ENCODE measurements at places on chromosomes 12 and 14.
A peak's percentile ranks its signal among the peaks of the same experiment; 100 is the strongest.

- DNase-seq = no peak
Observed at GRCh38 chr12:29110506-29111442, 38.3 kb upstream of the FAR2 start.

- no peak for DNase-seq
Observed at GRCh38 chr12:92030618-92031017, 115.0 kb downstream of the BTG1 start.

DNA sequence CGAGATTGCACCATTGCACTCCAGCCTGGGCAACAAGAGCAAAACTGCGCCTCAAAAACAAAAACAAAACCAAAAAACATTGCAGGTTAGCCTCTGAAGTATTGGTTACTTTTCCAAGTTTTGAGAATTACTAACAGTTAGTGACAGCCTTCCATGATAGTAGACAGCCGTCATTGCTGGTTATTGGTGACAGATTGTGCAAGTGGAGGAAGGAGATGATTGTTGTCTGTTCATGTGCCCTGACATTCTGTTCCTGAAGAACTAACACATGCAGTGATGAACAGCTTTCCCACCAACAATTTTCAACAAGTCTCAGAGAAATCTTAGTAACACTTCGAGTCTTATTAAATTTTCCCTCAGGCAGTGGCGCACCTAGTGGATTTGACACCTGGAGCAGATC, 89.3 kb upstream of the NAP1L1 start:
- DNase-seq = no peak

DNA sequence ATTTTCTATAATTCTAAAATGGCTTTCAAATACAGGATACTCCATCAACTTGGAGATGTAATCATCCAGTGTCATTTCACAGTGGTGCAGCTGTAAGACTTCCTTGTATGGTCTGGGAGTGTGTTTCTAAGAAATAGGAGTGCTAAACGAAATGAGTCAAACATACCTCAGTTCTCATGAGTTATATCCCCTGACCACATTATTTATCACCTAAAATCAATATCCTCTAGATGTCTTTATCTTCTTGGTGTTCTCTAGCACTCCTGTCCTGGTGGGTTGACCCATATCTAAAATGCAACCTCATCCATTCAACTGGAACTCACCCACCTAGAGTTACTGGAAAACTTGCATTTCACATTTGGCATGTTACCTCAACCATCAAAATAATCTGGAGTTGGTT, 33.2 kb downstream of the TMEM30B start:
- no peak for DNase-seq

GRCh38 chr12:3752741-3753486, at the start of gene CRACR2A:
CRACR2A (minus strand) TSS chr12:3753109; CDS start chr12:3696999, 56,110 bp downstream.
- peak; percentile 68 for DNase-seq

GRCh38 chr14:104373055-104373854, 206.3 kb upstream of the C14orf180 start:
- no peak for DNase-seq

DNA sequence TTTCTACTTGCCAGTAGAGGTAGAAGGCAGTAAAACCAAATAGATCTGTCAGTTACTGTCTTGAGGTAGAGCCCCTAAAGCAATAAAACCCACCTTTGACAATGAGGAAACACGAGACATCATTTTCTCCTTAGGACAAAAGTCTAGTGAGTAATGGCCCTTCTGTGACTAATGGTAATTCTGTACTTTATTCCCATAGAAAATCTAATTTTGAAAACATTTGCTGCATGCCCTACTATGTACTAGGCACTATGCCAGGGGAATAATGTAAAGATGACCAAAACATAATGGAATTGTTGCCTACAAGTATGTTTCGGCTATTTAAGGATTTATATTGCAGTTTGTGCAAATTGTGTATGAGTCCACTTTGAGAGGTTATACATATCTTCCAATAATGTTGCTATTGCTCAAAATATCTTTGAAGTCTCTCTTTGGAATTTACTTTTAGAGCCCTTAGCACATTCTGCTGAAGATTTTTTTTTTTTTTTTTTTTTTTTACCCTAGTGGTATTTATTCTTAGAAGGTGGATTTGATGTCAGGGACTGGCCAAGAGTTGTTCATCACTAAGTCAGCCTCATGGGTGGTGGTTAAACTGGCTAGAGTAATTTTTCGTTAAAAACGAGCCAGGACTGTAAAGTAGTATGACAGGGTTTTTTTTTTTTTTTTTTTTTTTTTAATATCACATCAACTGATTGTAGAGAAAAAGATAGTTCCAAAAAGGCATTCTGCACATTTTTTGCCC, 109.7 kb downstream of the CRADD start:
- DNase-seq = no peak

- no peak for DNase-seq
Observed at GRCh38 chr14:96264853-96265252, 8.8 kb downstream of the BDKRB1 start.

DNA sequence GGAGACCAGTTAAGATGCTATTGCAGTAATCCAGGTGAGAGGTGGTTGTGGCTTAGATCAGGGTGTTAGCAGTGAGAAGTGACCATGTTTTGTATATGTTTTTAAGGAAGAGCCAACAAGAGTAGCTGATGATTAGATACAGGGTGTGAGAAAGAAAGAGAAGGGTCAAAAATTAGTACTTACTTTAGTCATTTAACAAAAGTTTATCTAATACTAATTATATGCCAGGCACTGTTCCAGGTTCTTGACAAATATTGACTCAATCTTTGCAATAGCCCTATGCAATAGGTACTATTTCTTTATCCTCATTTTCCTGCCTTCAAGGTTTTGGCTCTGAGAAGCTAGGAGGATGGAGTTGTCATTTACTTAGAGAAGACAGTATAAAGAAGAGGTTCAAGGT, 70.2 kb downstream of the SSPN start:
- DNase-seq = no peak

DNA sequence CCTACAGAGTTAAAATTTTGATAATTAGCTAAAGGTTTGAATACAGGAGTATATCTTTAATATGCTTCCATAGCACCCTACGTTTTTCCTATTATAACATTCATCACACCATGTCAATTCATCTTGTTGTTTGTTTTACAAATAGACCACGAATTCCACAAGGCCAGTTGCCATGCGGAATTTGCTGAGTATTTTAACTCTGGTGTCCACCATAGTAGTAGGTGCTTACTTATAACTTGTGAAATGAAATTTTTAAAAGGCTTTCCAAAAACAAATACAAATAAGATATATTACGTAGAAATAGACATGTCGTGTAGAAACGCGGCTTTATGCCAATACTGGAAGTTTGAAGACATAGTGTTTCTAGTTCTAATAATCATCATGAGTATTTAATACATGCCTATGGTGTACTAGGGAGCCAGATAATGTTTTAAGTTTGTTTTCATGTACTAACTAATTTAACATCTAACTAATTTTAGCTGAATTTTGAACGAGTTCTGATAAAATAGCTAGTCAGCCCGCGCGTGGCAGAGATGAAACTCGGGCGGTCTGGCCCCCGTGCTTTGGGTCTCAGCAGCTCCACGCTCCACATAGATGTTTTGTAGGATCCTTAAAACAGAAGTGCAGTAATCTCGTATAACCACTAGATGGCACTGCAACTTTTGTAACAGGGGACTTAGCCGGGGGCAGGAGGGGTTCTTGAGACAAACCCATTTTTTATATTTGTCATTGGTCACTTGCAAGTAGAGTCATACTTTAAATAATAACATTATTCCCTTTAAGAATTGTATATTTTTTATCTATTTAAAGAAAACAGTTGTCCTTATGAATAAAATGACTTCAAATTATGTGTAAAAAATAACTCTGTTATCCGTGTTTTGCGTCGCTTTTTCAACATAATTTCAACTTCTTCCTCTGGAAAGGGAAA, 10.2 kb downstream of the CD69 start:
- peak; percentile 66 for DNase-seq

- no peak for DNase-seq
Observed at GRCh38 chr12:62522984-62523383, 56.4 kb downstream of the MON2 start.

DNA sequence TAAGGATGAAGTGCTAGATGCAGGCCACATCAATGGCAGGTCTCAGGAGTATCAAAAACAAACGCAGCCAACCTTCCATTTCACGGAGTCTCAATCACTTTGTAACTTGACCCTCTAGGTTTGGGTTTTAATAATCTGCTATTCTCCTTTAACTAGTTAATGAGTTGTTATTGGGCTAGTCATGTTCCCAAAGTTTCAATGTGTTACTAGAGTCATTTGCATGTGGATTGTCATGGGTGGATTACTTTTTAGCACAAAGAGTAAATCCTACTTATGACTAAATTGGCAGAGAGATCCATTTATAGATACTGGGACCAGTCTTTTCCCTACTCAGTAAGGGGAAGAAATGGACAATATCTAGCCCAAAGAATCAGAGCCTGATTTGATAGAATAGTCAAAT, 151.0 kb downstream of the BCAT1 start:
- no peak for DNase-seq

GRCh38 chr12:9264546-9264945, 56.4 kb upstream of the PZP start:
- no peak for DNase-seq

DNA sequence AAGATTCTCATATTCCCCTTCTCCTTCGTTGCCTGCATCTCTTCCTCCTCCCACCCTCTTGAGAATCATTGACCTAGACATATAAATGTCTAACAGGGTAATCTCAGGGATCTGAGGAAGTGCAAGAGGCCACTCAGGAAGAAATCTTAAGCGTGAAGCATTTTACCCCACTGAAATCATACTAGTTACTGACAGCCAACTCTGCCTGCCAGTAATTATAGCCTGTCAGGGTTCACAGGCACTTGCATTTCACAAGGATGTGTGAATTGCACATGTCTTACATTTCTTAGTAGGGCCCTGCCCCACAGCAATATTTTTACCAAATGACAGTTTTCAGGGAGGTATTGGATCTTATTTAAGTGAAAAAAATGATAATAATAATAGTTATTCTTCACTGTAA, 127.2 kb downstream of the SLC15A5 start:
- DNase-seq = no peak

DNA sequence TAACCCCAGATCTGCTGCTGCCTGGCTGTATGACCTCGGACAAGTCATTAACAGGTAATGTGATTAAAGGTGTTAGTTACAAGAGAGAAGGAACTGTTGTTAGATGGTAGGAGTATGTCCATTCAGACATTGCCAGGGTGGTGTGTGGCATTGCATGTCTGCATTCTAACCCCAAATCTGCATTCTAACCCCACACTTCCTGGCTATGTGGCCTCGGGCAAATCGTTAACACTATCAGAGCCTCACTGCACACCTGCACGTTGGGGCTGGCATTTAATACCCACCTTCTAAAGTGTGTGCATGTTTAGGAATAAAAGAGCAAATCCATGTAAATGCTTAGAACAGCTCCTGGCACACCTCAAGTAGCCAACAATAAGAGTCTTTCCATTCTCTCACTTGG, 46.4 kb downstream of the CHST11 start:
- no peak for DNase-seq

DNA sequence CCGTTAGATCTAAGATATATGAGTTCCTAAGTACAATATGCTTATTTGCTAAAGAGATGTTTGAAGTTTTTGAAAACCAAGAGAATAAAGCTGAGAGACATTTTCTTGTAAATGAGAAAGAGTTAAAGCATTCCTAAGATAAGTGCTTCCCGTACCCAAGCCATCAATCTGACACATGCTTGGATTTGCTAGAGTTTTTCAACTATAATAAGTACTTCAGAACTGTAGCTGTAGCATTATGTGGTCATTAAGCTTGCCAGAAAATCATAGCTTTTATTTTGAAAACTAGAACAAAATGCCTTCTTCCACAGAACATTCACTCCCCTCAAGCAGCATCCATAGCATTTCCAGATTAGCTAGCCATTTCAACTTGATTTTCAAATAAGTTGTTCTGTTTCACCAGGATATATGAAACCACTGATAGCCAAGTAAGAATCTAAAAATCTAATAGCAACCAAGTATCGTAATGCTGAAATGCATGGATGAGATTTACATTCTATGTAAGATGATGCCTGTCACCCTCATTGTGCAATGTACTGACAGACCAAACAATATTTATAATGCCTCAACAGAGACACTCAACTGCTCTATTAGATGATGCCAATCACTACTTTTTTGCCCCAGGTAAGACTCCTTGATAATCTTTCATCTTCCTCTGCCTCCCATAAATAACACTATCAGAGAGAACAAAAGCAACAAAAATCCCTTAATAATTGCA, 8.0 kb downstream of the SNW1 start:
- no peak for DNase-seq

- DNase-seq = no peak
Observed at GRCh38 chr12:118334939-118335567, 37.7 kb downstream of the TAOK3 start.

- no peak for DNase-seq
Observed at GRCh38 chr14:69059658-69060623, 80.8 kb upstream of the ACTN1 start.

DNA sequence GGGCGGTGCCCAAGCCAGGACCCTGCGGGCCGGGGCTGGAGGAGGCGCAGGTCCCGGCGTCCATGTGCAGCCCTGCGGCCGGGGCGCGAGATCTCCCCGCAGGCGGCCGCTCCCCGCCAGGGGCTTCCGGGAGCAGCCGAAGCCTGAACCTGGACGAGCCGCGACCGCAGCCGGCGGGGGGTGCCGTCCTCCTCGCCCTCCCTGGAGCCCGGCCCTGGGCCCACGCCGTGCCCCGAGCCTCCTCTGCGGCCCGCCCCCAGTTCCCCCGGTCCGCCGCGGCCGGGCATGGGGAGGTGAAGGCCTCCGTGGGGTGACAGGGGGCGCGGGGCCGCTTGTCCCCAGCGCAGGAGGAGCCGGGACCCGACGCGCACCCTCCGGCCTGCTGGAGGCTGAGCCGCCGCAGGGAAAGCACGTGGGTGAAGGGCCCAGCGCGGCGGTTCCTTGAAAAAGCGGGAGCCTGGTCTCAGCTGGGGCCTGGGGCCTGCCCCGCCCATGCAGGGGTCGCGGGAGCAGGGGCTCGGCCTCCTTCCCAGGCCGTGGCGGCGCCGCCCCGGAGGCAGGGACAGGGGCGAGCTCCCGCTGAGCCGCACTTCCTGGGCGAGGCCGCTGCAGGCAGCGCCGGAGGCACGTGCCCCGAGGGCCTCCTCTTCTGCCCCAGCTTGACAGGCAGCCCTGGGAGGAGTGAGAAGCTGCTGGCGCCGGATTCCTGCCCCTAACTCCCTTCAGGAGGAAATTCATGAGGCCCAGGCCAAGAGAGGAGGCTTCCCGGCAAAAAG, 55.6 kb upstream of the PPP2R5C start:
- DNase-seq = peak; percentile 27

- DNase-seq = no peak
Observed at GRCh38 chr12:54940727-54941315, 43.7 kb downstream of the TESPA1 start.

- no peak for DNase-seq
Observed at GRCh38 chr12:91422811-91423692, 240.4 kb upstream of the DCN start.

Measured in left kidney (tissue), 8 donors.